ENCODE measurements at places on chromosomes 4 and X.
A peak's percentile ranks its signal among the peaks of the same experiment; 100 is the strongest.

DNA sequence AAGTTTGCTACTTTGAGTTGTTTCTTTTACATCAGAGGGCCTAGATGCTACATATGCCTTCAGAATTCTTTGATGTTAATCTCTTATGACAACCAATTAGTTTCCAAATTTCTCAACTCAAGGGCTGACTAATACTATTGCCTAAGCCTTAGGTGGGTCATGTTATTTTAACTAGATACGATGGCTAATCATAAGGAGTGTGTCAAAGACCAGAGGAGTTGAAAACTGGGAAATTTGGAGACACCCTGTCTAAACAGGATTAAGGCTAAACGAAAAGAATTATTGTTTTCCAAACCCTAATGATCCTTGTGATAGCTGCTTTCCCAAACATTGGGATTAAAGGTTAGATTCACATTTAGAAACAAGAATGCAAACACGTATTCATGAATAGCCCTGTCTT, 228.5 kb downstream of the PCDH7 start:
- DNase-seq: no peak

- no peak for DNase-seq
Observed at GRCh38 chr4:38582445-38582844, 81.6 kb upstream of the KLF3 start.

GRCh38 chr4:139521754-139522401, 34.1 kb downstream of the SETD7 start:
- no peak for DNase-seq

GRCh38 chr4:17788956-17789355, 7.5 kb upstream of the FAM184B start:
- no peak for DNase-seq

DNA sequence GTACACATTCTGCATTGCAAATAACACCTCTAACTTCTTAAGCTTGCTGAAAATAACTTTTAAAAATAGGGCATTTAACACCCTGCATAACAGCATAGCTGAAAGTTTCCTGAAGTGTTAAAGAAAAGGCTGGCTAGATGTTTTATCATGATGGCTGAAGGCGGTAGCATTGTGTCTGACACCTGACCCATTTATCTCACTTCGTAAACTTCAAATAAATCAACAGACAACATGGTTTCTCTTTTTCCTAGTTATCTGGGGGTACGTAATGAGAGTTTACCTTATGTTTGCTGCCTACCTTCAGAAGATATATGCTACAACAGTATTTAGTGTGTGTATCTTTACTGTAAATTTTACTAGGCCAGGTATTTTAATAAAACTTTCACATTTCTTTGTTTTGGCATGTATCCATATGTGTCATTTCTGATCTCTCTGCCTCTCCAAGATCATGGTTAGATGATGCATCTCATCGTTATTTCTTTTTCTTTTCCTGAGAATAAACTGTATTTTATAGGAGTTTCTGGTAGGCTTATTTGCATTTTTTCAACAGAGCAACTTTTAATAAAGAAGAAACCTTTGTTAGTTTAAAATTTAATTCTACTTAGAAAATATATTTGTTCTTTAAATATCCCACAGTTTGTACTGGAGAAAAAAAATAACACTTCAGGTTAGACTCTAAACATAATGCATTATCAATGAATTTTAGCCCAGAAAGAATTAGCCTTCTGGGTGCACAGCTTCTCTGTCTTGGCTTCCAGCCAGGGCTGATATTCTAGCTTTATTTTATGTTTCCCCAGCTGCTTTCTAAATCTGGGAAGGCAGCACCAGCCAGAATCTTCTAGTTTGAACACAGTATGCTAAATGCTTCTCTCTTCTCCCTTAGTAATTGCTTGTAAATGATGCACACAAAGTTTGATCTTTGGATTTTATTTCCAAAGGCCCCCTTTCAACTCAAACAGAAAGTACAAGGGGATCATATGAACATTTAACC, 2.9 kb downstream of the NDST4 start:
- no peak for DNase-seq

DNA sequence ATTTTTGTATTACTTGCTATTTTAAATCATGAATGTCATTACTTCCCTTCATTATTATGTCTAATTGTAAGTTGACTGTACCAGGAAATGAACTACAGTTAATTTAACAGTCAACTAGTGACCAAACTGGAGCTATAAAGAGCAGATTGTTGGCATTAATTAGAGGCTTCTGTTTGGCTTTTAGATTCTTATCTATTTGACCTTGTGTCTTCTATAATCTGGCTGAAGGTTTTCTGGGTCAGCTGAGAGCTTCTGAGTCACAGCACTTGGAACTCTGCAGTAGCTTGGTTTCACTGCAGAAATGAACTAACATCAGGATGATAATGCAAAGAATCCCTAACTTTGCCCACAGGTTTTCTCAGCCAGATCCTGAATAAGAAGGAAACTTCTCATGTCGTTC, 169.2 kb upstream of the LEF1 start:
- DNase-seq: no peak

- DNase-seq: no peak
Observed at GRCh38 chr4:84681486-84682274, 98.8 kb downstream of the CDS1 start.

GRCh38 chr4:147994076-147994475, 262.2 kb downstream of the ARHGAP10 start:
- DNase-seq: no peak

GRCh38 chr4:141658309-141658708, 21.9 kb downstream of the IL15 start:
- no peak for DNase-seq

- no peak for DNase-seq
Observed at GRCh38 chr4:74362347-74362746, 2.6 kb upstream of the EREG start.

- no peak for DNase-seq
Observed at GRCh38 chrX:13119386-13119785, 75.0 kb upstream of the FAM9C start.

DNA sequence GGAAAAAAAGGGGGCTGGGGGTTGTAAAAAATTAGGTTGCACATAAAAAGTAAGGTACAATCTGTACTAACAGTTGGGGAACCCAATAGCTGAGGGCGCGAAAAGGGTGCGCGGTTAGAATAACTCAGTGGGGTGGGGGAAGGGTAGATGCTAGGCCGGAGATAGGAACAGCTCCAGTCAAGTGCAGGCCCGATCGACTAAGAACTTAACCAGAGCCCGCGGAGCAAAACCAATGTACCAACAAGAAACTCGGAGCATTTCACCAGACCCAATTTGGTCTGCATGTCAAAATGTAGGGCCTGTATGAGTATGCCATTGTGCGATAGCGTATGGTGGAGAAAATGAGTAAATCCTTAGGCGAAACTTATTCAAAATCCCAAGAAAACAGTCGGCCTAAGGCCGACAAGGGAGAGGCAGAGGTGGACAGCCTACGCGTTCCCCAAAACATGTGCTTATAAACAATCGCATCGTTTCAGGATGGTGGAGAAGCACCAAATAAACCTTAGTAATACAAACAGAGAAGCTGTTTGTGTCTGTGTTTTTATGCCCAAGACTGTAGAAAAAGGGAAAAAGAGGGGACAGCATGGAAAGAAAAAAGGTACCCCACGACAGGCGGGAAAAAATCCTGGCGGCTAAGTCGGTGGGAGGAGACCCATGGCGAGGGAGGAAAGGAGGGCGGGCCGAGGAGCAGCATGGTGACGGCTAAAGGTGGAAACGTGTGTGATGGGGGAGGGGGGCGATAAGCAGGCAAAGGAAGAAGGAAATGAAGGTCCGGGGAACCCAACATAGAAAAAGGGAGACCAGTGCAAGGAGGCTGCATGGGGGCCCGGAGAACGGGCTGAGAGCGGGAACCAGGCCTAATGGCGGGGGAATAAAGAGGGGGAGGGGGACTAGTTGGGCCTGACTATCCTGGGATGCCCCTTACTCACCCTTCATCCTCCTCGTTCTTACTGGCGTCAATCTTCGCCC, 990 bp downstream of the HNRNPD start:
- DNase-seq: peak; percentile 91

- no peak for DNase-seq
Observed at GRCh38 chrX:123436512-123437136, 252.5 kb downstream of the GRIA3 start.

DNA sequence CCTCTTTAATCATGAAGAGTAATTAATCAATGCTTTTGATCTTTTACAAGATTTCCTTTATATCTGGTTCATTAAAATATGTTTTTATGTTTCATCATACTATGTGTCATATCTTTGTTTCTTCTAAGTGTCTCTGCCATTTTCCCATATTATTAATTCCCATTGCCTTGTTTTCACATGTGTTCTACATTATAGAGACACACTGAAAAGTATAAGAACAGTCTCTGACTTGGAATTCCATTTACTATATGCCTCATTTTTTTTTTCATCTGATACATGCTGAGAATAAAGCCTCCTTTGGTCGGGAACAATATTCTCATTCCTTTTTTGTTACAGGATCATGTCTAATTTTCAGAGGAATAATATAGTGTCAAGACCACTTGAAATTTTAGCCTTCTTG, 4.3 kb downstream of the BANK1 start:
- DNase-seq: no peak

DNA sequence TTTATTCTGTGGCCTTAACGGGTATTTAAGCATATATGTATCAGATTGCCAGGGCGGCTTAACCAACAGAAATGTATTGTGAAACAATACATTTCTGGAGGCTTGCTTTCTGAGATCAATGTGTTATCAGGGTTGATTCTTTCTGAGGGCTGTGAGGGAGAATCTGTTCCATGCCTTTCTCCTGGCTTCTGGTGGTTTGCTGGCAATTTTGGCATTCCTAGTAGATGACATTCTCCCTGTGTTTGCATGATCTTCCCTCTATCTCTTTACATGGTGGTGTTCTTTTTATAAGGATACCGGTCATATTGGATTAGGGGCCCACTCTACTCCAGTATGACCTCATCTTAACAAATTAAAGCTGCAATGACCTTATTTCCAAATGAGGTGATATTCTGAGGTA, 16.9 kb upstream of the CEP135 start:
- no peak for DNase-seq

DNA sequence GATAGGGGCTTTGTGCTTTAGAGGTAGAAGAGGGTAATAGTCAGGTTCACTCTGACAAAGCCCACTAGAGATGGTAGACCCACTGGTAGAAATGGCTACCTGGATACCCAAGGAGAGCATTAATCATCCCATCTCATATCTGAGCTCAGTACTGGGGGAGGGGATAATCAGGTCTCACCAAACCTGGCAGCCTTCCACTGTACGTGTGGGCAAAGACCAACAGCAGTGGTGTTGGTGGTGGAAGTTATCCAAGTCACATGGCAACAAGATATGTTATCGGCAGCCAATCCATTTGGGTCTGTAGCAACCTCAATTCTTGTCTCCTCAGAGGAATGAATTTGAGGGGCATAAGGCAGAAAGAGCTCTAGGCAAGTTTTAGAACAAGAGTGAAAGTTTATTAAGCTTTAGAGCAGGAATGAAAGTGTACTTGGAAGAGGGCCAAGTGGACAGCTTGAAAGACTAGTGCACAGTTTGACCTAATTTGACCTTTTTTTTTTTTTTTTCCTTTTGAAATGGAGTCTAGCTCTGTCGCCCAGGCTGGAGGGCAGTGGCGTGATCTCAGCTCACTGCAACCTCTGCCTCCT, 67.0 kb upstream of the CXCL13 start:
- DNase-seq: no peak

GRCh38 chr4:1499465-1499864, 93.2 kb upstream of the NKX1-1 start:
- DNase-seq: peak; percentile 27

GRCh38 chrX:41043674-41044345, 41.4 kb upstream of the USP9X start:
- no peak for DNase-seq

DNA sequence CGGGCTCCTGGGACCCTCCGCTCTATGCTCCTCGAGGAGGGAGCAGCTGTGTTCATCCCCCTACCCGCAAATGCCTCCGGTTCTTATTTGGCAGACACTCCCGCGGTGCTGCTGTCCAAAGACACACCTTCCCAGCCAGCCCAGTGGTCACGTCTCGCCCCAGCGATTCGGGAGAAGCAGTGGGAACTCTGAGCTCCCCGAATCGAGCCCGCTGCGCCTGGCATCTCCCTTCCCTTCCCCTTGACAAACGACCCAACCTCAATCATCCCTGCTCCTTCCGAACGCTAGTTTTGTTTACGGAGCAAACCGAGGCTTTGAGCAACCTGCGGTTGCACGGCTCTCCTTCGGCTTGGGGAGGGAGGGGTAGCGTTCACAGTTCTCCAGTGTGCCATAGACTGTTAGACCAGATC, 317 bp upstream of the FRMPD4 start:
- no peak for DNase-seq

DNA sequence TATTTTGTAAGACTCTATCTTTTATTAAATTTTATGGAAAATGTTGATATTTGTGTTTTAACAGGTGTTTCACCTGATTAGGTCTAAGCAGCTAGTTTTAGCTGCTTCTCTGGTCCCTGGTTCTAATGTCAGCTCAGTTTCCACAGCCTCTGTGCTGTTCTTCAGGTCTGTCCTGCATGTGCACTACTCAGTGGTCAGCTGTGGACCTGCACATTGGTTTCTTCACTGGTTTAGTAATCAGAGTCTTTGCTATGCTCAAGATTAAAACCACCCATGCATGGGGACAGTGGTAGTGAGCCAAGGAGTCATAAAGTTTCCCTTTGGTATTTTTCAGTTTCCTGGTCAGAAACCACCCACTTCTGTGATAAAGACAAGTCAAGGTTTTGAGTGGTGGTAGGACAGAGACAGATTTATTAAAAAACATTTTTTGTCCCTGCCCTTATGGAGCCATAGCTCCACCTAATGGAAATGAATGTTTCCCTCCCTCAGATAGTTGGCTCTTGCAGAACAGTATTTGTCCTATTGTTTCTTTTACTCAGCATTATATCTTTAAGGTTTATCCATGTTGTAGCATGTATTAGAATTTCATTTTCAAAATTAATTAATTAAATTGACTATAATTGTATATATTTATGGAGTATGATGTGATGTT, 36.8 kb upstream of the VBP1 start:
- no peak for DNase-seq

DNA sequence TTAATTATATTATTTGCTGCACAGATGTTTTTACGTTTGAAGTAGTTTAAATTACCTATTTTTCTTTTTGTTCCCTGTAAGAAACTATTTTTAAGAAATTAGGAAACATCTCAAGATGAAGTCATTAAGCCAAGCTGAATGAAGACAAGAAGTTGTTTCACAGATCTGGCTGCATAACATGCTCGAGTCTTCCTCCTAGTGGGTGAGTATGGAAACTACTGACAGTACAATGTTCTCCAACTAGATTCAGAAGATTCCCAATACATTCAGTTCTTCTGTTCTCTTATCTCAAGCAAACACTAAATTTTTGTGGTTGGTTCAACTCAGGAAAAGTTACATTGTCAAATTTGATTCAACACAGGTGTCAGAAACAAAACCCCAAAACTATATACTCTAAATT, 256.8 kb upstream of the VCX start:
- peak; percentile 38 for DNase-seq

Measured in endodermal cell (in vitro differentiated cells).